ENCODE measurements at places on chromosomes 4 and X. TPM values are rescaled to one million over a fixed set of nuclear protein-coding genes. Genes with fewer than 3 reads are reported as not detected.

DNA sequence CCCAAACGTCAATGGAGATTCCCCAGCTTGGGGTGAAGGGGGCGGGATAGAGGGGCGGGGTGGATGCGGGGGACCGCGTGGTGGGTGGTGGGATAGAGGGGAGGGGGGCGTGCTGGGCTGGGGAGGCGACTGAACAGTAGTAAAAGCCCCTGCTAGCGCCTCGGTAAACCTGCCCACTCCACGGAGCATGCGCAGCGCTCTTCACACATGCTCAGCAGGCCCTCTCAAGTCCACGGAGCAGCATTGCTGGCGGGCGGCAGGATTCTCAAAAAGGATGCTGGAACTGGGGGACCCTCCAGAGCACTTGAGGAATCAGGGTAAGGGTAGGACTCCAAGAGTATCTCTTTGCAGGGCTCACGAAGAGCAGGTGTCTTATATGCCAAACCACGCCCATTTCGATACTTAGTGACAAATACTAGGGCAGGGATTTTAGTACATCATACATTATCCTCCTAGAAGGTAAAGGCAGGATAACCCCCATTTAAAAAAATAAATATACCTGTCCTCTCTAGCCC lies 378 bp upstream of the RPS6KA6 start:
- no peak for DNase-seq

GRCh38 chr4:147492306-147492705 lies 11.4 kb downstream of the EDNRA start:
- no peak for DNase-seq

DNA sequence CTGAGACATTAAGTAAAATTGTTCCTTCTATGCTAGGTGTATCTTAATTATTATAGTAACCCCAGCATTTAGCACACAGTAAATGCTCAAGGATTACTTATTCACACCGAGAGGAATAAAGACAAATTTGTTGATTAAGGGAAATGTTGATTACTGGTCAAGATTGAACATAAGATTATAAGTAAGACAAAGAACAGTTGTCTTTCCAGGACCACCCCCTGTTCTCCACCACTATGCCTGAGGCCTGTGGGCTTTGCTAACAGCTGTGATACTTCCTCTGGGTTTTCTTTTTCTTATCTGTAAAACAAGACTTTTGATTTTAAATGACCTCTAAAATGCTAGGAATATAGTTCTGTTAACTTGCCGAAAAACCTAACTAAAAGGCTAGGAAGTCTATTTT lies 128.0 kb downstream of the DCLK2 start:
- no peak for DNase-seq

- DNase-seq: no peak
Observed at GRCh38 chrX:24761306-24761705, 67.6 kb downstream of the POLA1 start.

- DNase-seq: peak; percentile 55
Observed at GRCh38 chr4:83252782-83253405, 31.7 kb downstream of the COQ2 start.

DNA sequence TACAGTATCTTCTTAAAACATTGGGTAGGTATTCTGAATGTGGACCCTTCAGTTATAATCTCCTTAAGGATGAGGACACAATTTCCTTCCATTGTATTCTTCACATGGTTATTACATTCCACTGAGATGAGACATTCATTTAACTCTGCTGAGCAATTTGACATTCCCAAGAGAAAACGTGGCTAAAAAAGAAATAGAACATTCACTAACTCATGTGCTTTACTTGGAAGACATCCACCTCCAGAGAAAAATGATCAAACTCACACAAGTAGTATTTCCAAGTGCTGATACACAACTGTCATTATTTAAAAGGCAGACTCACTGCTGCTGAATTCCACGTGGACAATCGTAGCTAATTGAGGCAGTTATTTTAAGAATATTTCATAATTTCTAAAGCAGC lies 227.9 kb upstream of the ANKRD50 start:
- no peak for DNase-seq

DNA sequence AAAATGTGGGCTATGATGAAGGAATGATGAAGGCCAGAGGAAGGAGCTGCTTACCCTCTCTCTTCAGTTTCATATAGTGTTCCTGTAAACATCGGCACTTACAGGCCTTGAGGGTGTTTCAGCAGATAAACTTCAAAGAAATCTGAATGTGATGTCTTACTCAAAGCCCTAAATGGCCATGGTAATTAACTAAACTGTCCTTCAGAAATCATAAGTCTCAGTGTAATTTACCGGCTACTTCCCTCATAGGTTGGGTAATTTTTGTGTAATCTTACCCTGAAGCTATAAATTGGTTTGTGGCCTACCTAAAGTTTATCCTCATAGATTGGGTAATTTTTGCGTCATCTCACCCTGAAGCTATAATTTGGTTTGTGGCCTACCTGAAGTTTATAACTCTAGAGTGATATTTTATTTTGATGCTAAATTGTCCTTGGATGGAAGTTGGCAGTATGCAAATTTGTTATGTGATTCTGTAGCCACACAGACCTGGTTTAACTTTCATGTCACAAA lies 2700.3 kb downstream of the ARAP2 start:
- no peak for DNase-seq

GRCh38 chrX:110315551-110315950 lies 2.3 kb downstream of the AMMECR1 start:
- no peak for DNase-seq

The C4orf54 gene
- not detected for total RNA-seq

GRCh38 chr4:185358514-185358913 lies 37.2 kb downstream of the LRP2BP start:
- DNase-seq: no peak

DNA sequence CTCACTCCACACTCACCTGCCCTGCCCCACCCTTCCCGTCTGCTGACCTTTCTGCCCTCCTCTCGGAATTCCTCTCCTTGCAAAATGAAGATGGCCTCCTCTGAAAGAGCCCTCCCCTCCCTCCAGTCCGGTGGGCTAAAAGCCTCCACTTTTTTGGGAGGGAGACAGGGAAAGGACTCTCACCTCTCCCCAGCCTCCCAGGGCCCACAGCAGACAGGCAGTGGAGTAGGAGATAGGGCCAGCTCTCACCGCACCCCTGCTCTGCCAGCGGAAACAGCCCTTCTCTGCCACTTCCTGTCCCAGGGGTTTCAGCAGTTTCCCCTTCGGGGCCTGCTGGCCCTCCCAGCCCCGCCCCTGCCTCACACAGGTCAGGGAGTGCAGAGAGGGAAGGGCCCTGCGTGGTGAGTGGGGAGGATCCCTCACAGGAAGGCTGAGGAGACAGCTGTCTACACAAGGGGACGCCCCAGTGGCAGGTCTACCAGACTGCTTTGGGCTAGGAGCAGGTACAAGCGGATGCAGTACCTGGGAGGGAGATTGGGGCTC lies 18.2 kb downstream of the ELF4 start:
- DNase-seq: peak; percentile 66

Data from HepG2 (cell line).